Activated CD4-positive, alpha-beta T cell treated with anti-CD3 and anti-CD28 coated beads, Interleukin-2, amount 50 U/mL, for 24 hours (primary cell): ENCODE measurements at places on chromosomes 4 and X.

DNA sequence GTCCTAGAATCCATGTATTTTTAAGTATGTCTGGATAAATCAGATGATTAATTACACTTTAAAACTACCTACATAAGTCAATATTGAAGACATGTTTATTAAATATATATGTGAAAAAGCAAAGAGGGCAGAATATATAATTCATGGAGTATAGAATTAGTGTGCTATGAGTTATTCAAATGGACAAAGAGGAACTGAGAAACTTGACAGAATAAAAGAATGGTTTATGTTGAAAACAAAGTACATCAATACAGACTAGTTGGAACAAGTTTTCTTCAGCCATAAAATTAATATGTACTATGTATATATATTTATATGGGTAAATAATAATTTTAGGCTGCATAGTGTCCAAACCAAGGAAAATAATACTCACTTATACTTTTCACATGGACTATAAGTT, 173.5 kb downstream of the NPFFR2 start:
- DNase-seq: no peak

- DNase-seq: no peak
Observed at GRCh38 chr4:39706334-39706733, 8.4 kb downstream of the UBE2K start.

- DNase-seq: no peak
Observed at GRCh38 chr4:141730805-141731204, 94.4 kb downstream of the IL15 start.

DNA sequence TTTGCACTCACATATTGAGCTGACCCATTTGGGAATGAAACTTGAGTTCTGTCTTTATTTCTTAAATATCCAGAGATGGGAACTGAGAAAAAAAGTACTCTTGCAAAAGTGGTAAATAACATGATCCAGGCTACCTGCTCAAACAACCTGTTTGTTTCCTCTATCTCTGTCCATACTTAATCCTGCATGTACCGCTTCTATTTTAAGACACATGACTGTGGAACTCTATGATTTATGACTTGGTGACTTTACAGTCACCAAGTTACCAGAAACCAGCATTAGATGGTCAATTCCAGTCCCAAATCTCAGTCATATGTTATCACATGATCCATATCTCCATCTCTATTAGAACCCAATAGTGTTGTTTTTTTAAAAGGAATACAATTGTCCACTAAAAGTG, 606.7 kb downstream of the EPHA5 start:
- no peak for DNase-seq

DNA sequence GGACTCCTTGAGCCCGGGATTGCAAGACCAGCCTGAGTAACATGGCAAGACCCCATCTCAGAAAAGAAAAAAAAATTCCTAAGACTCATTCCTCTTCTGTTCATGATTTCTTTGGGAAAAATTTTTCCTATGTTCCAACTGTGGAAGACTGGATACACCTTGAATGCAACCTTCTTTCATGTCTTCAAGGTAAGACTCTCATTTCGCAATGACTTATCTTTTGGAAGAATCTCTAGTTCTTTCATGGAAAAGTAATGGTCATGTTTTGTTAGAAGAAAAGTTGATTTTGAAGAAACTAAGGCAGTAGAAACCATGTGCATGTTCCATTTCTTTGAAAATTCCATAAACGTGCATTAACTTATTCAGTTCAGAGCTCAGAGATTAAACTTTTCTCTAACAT, 26.0 kb upstream of the BBS12 start:
- DNase-seq: no peak

DNA sequence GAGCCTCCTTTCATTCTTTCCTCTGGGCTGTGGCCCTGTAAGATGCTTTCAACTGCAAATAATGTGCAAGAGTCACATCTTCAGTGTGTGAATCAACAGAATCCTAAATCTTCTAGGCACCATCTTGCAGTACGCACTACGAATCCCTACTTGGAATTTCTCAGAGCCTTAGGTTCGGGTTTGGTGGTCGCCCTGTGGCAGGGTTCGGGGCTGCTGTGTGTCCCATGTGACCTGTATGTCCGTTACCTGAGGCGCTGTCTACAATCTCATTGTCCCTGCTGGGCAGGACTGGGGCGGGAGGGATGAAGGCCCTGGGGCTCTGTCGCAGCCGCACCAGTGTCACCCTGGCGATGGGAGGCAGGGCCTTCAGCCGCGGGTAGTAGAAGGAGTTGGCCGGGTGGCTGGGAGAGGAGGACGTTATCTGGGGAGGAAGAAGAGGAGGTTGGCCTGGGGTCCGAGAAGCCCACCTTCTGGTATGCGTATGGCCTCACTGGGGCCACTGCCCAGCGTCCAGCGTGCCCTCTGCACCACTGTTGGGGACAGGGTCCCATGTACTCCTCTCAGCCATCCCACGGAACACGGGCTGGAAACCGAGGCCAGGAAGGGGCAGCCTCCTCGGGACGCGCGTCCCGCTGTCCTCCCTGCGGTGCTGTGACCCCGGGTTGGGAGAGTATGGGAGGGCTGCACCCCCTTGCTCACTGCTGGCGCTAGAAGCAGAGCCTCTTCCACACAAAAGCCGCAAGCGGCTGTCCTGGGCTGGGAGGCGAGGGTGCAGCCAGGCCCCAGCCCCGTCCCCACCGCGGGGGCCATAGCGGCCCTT, 2.0 kb downstream of the SPON2 start:
- DNase-seq: no peak

GRCh38 chrX:34299451-34299967, 167.4 kb upstream of the FAM47A start:
- DNase-seq: no peak

GRCh38 chrX:14630733-14631132, 101.4 kb downstream of the GLRA2 start:
- DNase-seq: no peak

DNA sequence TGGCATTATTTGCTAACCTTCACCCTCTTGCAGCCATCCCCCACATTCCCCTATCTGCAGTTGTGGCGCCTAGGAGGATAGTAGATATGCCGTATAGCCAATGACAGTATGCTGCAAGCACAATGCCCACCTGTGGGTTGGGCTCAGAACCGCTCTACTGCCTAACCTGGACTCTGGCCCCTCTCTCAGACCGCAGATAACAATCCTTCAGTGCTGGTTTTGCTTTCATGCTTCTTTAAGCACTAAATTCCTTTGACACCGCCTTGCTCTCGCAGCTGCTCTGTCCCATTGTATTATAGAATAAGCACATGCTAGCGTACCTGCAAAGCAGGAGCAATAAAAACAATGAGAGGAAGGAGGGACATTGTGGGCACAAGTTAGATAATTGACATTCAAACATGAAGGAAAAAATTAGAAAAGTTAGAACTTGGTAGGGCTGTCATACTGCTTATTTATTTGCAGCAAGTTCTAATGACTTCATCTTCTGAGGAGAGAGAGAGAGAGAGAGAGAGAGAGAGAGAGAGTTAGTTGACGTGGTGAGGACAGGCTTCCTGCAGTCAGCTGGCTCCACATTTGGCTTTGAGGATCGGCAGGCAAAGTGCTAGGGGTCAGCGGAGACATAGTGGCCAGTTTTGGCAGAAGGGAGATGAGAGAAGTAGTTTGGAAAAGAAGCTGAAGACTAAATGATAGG, 55.8 kb downstream of the WWC2 start:
- DNase-seq: no peak

- no peak for DNase-seq
Observed at GRCh38 chr4:107631560-107631959, 88.5 kb downstream of the PAPSS1 start.

DNA sequence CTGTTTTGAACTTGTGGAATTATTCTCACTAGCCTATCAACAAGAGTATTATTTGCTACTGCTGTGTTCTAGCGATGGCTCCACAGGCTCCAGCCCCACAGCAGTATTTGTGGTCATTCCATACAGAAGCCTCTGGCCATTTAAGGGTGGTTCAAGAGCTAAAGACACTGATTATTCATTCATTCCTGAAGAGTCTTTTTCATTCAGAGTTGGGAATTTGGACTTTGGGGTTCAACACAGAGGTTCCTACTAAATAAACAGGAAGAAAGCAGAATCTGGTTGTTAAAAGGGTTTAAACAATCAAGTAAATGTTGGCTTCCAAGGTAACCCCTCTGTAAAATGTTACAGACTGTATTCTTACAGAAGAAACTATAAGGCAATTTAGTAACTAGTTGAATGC, 4.3 kb upstream of the MBNL3 start:
- DNase-seq: no peak

DNA sequence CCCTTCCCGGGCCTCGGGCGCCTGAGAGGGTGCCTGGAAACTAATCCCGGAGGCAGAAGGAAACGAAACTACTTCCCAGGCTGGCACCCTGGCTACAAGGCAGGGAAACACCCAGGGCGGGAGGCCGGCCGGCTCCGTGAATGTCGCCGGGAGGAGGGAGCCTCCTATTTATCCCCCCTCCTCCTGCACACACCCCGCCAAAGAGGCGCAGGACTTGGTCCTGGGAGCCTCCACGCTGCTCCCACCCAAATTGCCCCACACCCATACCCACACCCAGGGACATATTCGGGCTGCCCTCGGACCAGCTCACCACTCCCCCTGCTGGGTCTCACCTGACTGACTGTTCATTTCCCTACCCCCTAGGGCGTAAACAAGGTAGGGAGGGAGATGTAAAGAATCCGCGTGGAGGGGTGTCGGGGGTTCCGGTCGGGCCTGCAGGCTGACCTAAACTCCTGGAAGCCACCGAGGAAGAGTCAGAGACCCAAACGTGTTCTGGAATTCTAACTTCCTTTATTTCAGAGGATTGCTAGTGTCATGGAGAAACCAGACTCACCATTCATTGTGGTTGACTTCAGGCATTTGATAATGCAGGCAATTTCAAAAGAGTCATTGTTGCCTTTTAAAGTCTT, at the start of gene BTC:
BTC (minus strand) TSS at position 142 of the 629 bp plus-strand sequence. CDS start 198 bp downstream, outside the sequence.
- DNase-seq: no peak
